DMS153 (cell line): ENCODE measurements at places on chromosomes 5 and 9.
A peak's percentile ranks its signal among the peaks of the same experiment; 100 is the strongest.

DNA sequence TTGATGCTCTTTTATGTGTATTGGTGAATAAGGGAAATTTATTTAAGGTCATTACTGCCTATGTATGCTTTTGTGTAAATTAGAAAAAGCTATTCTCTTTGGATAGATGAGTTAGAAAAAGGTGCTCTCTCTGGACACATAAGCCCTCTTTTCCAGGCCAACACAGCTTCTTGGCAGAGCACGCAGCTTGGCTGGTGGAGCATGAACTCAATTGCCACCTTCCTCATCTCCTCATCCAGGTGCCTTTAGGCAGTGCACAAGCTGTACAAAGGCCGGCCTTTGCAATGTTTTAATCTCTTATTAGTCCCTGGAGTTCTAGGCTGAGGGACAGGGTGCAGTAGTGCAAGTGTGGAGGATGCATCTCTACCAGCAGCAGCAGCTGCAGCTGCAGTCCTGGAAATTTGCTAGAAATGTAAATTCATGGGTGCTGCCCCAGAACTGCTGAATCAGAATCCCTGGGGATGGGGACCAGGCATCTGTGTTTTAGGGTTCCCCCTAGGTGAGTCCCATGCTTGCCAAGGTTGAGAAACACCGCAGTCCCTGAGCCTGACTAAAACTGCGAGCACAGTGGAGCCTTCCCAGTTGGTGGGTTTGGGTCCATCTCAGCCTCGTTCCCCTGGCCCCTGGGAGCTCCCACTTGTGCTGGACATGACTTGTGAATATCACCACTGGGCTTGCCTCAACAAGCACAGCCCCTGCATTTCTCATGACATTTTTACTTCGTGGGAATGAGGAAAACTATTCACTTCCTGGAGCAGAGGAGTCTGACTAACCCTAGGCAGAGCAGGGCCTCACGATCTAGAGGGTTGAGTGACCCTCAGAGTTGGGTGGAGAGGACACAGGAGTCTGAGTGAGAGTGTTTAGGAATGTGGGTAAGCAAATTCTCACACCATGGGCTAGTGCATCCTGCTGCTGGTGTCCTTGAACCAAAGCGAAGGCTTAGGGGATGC, 272.3 kb downstream of the ZSWIM6 start:
- DNase-seq: no peak

DNA sequence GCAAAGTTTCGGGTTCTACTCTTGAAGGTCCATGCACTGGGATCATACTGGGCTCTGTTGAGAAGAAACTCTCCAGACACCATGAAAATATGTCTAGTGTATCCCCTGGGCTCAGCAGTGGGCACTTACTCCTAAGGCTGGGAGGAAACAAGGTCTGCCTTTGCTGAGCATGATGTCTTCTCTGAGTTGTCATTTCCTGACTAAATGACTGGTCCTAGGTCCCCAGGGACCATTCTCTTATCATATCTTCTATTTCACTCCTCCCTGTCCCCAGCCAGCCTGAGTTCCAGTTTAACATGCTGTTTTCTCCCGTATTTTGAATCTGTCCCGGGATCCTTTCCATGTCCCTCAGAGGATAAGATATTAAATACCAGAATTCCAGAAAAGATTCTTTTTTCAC, 225.4 kb downstream of the MTRR start:
- DNase-seq: no peak

DNA sequence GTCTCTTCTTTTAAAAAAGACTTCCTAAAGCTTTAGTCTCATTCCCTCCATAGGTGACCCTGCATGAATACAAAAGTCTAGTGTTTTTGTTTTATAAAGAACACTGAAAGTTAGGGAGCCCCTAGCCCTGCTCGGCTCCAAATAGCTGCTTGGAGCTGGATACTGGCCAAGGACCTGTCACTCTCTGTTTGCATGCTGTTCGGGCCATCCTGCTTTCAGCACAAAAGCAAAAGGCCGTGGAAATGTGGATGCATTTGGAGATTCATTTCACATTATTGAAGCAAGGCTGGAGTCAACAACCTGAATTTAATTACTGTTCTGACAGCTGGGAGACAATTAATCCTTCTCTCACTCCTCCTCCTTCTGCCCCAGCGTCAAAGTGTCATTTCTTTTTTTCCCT, 151.7 kb upstream of the NMUR2 start:
- no peak for DNase-seq

DNA sequence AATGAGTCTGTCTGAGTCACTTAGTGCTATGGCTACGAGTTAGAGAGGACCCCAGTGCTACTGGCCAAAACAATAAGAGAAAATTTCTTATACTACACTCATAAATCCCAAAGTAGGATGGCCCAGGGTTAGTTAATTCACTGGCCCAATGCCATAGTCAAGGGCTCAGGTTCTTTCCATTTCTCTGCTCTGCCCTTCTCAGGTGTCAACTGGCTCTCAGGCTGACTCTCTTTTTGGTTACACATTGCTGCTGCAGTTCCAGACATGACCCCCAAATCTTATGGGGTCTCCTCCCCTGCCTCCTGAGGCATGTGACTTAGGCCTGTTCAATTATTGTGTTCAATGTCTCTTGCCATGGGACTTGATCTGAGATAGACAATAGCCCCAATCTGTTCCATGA, 70.4 kb downstream of the ARHGEF37 start:
- DNase-seq: no peak

GRCh38 chr9:34486572-34486971, 28.0 kb downstream of the DNAI1 start:
- no peak for DNase-seq

DNA sequence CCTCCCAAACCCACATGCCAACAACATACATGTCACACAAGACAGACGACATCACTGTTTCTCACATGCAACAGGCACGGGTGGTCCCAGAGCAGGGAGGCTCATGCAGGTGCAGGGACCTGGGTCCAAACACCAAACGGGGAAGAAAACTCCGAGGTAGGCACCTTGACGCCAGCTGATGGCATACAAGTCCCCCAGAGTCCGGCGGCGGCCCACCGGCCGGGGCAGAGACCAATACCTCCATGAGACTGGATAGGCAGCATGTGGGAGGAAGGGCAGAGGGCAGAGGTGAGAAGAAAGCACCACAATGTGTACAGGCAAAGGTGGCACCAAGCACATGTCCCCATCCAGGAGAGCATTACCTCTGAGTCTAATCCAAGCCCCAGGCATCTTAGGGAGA, 73.0 kb upstream of the UBTD2 start:
- no peak for DNase-seq

GRCh38 chr9:20238921-20239320, 383.4 kb downstream of the MLLT3 start:
- DNase-seq: no peak

DNA sequence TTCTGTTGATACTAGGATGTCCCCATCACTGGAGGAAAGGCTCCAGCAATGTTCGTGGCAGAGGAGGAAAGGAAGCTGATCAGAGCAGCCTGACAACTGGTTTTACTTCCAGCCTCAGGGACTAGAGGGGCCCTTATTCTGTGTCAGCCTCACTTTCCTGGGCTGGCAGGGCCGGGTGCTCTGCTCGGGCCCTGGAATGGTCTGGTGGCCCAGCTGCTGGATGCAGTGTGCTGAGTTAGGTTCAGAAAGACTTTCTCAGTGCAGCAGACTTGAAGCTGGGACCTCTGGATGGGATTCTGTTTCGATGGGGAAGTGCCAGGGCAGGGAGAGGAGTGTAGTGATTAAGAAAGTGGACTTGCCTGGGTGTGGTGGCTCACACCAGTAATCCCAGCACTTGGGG, 81.0 kb downstream of the MACROH2A1 start:
- DNase-seq: no peak

DNA sequence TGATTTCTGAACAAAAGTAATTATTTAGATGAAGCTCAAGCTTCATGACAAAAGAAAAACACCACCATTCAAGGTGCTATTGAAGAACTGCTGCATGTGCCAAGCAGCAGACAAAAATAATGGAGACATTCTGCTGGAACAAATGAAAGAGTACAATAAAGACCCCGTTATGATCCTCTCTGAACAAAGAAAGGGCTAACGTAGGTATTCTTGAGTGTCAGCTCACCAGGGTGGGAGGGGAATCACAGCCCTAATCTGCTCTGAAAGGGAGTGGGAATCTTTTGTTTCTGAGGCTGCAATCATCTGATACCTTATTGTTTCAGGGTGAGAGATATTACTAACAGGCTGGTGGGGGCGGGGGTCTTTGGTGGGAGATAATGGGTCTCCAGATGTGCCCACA, 15.4 kb downstream of the CEMIP2 start:
- DNase-seq: no peak

DNA sequence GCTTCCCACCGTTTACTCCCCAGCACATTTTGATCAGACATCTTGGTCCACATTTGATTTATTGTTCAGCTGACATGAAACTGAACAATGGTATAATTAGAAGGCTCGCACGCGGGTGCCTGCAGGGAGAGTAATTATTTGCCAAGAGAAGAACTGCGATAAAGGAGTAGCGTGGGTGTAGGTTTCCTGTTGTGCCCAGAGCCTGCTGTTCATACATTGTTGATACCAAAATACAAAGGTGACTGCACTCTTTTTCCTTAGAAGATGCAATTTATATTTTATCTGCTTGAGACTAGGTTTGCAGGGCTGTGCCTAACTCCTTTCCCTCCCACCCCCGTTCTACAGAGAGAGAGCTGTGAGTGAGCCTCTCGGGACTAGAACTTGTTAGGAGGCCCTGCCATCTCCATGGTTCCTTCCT, 241.8 kb upstream of the MSX2 start:
- peak; percentile 44 for DNase-seq

GRCh38 chr5:124315741-124316415, 430.6 kb downstream of the ZNF608 start:
- DNase-seq: no peak

- DNase-seq: no peak
Measured at GRCh38 chr5:151648089-151648488, 38.6 kb downstream of the SPARC start.

DNA sequence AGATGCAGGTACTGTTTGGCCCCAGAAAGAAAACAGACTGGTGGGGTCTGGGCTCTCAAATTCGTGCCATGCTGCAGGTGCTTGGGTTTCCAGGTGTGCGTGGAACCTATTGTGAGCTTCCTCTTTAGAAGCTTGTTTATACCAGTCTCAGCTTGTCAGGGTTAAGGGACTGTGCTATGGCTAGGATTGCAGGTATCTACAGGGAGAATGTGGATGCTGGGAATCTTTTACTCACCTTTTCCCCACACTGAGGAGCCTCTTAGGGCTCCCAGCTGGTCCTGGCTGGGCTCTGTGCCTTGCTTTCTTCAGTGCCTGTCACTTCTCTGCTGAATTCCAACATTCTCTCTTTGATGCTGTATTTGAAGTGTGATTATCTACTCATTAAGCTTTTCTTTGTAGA, 111.8 kb downstream of the WDR70 start:
- DNase-seq: no peak

DNA sequence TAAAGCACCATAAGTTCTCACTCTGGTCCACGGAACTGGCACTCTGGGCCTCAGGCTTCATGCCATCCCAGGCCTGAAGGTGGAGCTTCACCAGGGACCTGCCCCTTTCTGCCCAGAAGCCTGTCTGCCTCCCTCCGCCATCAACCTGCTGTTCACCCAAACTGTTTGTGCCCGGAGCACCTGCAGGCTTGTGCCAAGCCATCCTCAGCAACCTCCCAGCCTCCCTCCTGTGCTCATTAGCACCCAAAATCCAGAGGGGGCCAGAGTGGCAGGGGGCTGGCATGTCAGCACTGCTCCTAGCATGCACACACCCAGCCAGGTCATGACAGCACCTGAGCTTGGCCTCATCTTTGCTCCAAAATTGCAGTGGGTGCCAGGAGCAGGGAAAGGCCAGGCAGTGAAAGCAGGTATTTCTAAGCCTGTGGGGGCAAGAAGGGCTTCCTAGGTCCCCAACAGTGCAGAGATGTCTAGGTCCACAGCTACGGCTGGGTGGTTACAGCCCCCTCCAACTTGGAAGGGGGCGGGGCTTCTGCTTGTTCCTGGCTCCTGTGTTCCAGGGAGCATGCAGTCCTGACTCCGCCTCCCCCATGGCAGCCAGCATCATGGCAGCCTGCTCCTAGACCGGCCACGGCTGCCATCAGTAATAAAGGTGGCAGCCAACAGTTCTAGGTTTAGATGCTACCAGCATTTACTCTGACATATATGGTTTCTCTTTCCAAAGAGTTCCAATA, 85.1 kb downstream of the GIN1 start:
- no peak for DNase-seq

- DNase-seq: no peak
Measured at GRCh38 chr5:163633926-163634460, 128.6 kb downstream of the MAT2B start.

DNA sequence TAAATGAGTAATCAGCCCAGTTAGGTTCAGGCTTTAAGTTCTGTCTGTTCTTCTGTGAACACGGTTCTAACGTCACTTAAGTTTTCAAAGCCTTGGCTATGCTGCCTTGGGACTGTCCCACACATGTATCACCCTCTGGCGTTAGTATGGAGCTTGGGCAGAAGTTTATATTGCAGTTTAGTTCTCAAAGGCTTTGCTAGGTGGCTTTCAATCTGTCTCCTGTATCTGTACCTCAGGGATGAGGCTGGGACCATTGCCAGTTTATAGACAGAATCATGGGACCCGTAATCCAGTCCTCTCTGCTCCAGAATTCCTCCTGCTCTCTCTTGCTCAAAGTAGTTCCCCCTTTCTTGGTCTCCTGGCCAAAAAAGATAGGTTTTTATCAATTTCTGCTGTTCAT, 12.1 kb downstream of the C9orf40 start:
- DNase-seq: no peak

- no peak for DNase-seq
Measured at GRCh38 chr5:12315461-12315860, 411.2 kb upstream of the CTNND2 start.

DNA sequence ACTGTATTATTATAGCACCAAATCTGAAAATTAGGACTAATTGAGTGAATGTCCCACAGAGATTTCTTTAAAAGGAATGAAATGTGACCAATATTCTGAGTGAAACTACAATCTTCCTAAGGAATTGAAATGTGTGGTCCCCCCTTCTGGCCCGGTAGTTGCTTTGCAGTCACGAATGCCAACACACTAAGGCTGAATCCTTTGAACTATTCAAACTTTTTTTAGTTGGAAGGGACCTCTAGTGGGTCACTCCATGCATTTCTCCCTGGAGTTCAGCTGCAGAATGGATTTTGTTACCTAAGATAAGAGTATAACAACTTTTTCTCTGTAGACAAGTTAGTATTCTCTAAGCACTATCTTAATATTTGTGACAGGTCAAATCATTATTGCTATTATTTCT, 2.8 kb downstream of the CDH6 start:
- DNase-seq: no peak

GRCh38 chr5:126044931-126045565, 378.2 kb upstream of the GRAMD2B start:
- no peak for DNase-seq
